Activated CD4-positive, alpha-beta T cell treated with anti-CD3 and anti-CD28 coated beads, Interleukin-2, amount 10 ng/mL, durations not matched to agents 24 days and 14 days (primary cell): ENCODE measurements at places on chromosomes 16 and 17. TPM values are rescaled to one million over a fixed set of nuclear protein-coding genes. Genes with fewer than 3 reads are reported as not detected.

GRCh38 chr17:9974448-9975381 is 69.6 kb upstream of the RCVRN start:
- DNase-seq = no peak

PNPO gene
- total RNA-seq = 61.5 and 69.4 TPM in 2 replicates

SLC13A2 gene
- not detected in 2 replicates for total RNA-seq

TERB1 gene
- 0.37 TPM in 1 of 2 replicates, not detected in the other for total RNA-seq

PCTP gene
- total RNA-seq = 5.4 and 6.4 TPM in 2 replicates

GRCh38 chr16:54564841-54565240 is 278.3 kb upstream of the IRX3 start:
- no peak for DNase-seq

TEX19 gene
- total RNA-seq = 0.09 TPM in 2 replicates

- DNase-seq = no peak
These were observed 5.0 kb downstream of the KCNH6 start for GRCh38 chr17:63528183-63528582.

- no peak for DNase-seq
These were observed 147.0 kb downstream of the ENGASE start for GRCh38 chr17:79221597-79221996.

TNFRSF13B gene
- total RNA-seq = not detected in 2 replicates

- no peak for DNase-seq
These were observed 26.8 kb downstream of the TBC1D16 start for GRCh38 chr17:80008848-80009247.

DNA sequence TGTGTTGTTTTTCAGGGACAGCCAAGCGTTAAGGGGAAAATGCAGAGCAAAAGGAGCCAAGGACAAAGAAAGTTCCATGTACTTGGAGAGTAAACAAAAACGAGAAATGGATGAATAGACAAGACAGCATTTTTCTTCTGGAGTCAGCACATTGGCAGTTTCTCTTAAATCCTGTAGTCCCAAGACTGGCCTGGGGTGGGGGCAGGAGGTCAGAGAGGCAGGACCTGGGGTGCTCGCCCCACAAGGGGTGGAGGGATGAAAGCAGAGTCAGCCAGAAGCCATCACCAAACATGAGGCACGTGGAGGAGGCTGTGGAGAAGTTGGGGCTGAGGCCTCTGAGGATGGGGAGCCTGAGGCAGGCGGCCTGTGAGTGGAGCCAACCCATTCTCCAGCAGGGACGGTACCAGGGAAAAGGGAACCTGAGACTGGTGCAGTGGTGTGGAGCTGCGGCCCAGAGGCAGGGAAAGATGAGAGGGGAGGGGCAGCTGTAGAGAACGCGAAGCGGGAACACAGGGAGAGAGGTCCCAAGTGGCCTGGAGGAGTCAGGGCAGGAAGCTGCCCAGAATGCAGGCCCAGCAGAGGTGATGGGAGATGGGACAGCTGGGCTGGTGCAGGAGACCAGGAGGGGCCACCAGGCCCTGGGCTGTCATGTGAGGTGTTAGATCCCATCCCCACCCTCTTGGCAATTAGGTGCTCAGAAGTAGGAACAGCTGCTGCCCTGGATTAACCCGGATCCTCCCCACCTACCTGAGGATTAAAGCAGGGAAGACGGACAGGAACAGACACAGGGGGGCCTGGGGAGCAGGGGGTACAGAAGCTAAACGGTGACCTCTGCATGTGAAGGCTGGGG is 3.3 kb downstream of the TLCD3B start:
- peak; percentile 53 for DNase-seq

GRCh38 chr16:70635336-70636016 is 10.9 kb upstream of the IL34 start:
- no peak for DNase-seq

DNA sequence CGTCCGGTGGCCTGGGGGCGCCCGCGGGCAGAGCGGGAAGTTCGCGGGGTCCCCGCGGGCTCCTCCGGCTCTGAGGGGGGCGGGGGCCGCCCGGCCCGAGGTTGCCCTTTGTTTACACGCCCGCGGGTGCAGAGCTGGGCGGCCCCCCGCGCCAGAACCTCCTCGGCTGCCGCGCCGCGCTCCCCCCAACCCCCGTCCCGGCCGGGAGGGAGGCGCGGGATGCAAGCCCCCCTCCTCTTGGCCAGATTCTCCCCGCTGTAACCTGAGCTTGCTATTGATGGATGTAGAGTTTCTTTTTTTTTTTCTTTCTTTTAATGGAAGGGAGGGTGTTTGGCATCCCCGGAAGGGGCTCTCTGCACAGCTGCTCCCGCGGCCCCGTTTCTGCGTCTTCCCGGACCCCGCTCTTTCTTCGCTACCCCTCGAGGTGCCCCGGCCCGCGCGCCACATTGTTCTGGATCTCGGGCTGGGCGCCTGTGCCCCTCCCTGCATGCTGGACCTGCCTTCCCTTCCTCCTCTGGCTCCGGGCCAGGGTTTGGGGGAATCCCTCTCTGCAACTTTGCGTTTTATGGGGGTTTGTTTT is 646 bp downstream of the CBX2 start:
- peak; percentile 71 for DNase-seq

DNA sequence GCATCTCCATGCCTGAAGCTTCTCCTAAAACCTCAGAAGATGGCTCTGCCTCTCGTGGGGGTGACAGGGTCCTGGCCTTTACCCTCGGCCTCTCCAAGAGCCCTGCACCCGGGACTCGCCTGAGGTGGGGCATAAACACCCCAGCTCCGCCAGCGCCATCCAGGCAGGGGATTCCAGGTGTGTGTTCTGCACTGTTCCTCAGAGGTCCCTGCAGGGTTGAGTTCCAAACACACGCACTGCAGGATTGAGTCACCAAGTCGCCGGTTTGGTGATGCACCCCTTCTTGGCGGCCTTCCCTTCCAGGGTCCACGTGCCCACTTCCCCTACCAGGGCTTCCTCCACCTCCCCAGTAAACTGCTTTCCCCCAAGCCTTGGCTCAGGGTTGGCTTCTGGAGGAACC is 40.0 kb upstream of the RBFOX3 start:
- DNase-seq = no peak

EXOC3L1 gene
- 0.12 TPM in 1 of 2 replicates, not detected in the other for total RNA-seq

GFAP gene
- not detected in 2 replicates for total RNA-seq

ENPP7 gene
- total RNA-seq = 0.09 TPM in 1 of 2 replicates, not detected in the other

- DNase-seq = no peak
These were observed 34.4 kb downstream of the GDPD1 start for GRCh38 chr17:59254742-59255141.

CSH2 gene
- not detected in 2 replicates for total RNA-seq

DNA sequence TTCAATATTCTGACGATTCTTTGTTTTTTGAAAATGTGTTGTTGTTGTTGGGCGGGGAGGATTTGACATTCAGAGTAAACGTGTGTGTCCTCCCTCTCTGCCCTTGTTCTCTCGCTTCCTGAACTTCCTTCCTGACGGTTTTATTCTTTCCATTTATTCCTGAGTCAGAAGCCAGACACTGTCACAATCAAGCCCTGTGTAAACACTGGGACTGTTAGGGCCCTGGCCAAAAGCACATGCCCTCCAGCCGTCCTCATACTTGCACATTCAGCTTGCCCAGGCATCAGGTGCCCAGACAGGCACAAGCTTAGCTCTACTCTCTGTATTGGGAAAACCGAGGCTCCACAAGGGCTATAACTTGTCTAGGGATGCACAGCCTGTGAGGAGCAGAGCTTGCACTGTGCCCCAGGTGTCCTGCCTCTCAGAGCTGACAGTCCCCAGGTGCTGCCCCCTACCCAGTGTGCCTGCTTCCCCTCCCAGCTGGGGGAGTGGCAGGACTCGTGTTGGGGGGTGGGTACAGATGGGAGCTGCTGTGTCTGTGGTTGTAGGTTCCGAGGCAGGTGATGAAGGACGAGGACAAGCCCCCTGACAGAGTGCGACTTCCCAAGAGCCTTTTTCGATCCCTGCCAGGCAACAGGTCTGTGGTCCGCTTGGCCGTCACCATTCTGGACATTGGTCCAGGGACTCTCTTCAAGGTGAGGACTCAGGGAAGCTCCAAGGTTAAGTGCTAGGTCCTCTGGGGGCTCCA is 9.7 kb downstream of the ADGRG3 start:
- no peak for DNase-seq

DOC2B gene
- 0.98 and 1.0 TPM in 2 replicates for total RNA-seq

DNA sequence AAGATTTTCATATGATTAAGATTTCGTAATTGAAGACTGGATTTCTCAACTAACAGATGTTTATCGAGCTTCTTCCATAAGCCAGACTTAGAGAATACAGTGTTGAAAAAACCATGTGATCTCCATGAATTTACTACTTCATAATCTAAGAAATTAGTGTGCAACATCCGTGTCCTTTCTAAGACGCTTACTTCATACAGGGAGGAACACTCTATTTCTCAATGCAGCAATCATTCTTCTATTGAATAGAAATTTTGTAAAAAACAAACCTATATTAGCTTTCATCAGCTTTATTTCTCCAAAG is 946.3 kb downstream of the KCNJ2 start:
- no peak for DNase-seq

DNA sequence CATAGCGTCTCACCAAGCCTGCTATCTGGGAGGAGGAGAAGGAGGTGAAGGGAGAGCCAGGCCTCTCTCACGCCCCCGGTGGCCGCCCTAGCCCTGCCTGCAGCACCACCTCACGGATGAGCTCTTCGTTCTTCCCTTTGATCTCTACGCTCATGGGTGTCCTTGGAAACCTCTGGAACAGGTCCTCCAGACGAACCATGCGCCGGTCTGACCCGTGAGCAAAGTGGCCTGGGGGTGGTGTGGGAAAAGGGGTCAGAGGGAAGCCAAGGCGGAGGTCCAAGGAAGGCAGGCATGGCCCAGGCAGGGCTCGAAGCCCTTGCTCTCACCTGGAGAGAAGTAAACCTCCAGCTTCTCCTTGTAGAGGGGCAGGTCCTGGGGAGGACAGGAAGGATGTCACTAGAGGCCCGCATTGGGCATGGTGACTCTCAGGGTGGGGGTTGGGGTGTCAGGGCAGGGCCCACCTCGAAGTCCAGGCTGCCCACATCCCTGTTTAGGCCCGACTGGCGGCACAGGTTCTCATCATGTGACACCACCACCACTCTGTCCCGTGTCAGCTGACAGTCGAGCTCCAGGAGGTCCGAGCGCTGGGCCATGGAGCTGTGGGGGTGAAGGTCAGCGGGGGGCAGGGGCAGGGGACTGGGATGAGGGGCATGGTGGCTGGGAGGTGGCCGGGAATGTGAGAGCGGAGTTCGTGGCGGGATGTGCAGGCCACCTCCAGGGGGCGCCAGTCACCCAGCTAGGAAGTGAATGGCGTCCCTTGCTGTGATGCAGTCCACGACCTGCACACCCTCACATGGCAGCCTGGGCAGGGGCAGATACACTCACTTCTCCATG is 923 bp downstream of the GDPD3 start:
- peak; percentile 89 for DNase-seq

GRCh38 chr17:65433592-65433991 is 127.9 kb downstream of the AXIN2 start:
- no peak for DNase-seq

DNA sequence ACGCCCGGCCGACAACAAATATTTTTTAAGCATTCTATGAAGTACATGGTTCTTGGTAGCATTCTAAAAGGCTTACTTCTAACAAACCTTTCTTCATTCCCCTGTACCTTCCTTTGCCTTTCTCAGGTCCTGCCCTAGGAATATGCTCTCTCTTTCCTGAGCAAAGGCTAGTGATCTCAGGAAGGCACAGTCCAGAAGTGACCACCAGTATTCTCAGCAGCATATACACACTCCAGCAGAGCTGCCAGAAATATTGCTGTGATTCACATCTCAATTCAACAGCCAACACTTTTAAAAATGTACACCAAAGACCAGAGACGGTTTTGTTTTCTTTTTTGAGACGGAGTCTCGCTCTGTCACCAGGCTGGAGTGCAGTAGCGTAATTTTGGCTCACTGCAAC is 41.4 kb upstream of the ANKFY1 start:
- DNase-seq = no peak

OSGIN1 gene
- total RNA-seq = 0.72 and 1.3 TPM in 2 replicates

HOXB2 gene
- 26.0 and 28.1 TPM in 2 replicates for total RNA-seq

TBC1D3 gene
- not detected in 2 replicates for total RNA-seq

P2RX1 gene
- 0.47 and 0.78 TPM in 2 replicates for total RNA-seq

BCAR1 gene
- 0.50 and 0.79 TPM in 2 replicates for total RNA-seq

DNA sequence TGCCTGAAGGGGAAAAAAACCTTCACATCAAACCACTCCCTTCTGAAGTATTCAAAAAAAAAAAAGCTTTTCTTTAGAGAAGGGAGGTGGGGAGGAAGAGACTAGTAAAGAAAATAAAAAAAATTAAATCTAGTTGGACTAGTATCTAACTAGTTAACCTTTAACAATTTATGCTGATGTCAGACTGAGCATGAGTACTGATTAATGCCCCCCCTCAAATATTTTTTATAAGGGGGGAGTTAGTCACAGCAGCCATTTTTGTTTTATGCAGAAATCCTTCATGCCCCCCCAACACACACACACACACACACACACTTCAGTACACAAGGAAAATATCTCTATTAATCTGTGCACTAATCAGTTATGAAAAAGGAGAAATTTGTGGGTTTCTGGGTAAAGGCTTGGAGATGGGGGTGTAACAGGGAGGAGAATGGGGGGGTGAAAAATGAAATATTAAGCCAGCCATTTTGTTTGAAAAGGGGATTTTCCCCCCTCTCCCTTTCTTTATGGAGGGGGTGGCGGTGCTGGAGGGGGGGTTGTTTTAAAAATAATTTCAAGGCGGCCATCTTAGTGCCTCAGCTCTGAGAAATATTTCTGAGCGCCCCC is 4.7 kb upstream of the CHD3 start:
- DNase-seq = peak; percentile 73

DNA sequence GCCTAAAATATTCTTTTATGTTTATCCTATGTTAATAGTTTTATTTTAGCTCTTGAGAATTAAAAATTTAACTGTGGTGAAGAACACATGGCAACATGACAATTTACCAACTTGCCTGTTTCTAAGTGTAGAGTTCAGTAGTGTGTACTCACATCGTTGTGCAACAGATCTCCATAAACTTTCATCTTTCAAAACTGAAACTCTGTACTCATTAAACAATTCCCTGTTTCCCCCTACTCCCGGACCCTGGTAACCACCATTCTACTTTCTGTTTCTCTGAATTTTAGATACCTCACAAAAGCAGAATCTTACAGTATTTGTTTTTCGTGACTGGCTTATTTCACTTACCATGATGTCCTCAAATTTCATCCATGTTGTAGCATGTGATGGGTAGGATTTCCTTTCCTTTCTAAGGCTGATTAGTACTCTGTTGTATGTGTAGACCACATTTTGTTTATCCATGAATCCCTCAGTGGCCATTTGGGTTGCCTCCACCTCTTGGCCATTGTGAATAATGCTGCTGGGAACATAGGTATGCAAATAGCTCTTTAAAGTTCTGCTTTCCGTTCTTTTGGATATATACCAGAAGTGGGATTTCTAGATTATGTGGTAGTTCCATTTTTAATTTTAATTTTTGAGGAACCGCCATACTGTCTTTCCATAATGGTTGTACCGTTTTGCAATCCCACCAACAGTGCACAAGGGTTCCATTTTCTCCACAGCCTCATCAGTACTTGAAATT is 17.4 kb downstream of the IST1 start:
- DNase-seq = no peak
